ENCODE measurements at places on chromosomes 13 and 19. TPM values are rescaled to one million over a fixed set of nuclear protein-coding genes. Genes with fewer than 3 reads are reported as not detected.

The TICAM1 gene
- 2.3 TPM for total RNA-seq

The ACER1 gene
- not detected for total RNA-seq

The KIR3DL1 gene
- total RNA-seq = not detected

The CGB2 gene
- total RNA-seq = not detected

The RTBDN gene
- not detected for total RNA-seq

The SLITRK1 gene
- total RNA-seq = not detected

The SIGLECL1 gene
- total RNA-seq = not detected

The CD22 gene
- 0.13 TPM for total RNA-seq

The PRTN3 gene
- not detected for total RNA-seq

The ZNF613 gene
- 6.9 TPM for total RNA-seq

The CLEC4M gene
- total RNA-seq = 143 TPM

The CABP5 gene
- total RNA-seq = not detected

The ZNF525 gene
- 5.8 TPM for total RNA-seq

The DPRX gene
- total RNA-seq = not detected

The NUP58 gene
- 37.4 TPM for total RNA-seq

The PSG1 gene
- 0.13 TPM for total RNA-seq

The FAM216B gene
- not detected for total RNA-seq

The ZNF223 gene
- total RNA-seq = 3.2 TPM

The SIGLEC12 gene
- not detected for total RNA-seq

The ZC3H4 gene
- total RNA-seq = 8.6 TPM

The ICAM5 gene
- total RNA-seq = under 0.01 TPM

The GPR183 gene
- 1.2 TPM for total RNA-seq

The WDR87 gene
- total RNA-seq = not detected

The RASL11A gene
- 1.2 TPM for total RNA-seq

The KLK10 gene
- not detected for total RNA-seq

The SLC46A3 gene
- total RNA-seq = 2.7 TPM

The CCNA1 gene
- total RNA-seq = 18.7 TPM

The ZNF611 gene
- total RNA-seq = 5.4 TPM

The MAP3K10 gene
- 5.4 TPM for total RNA-seq

The SPACA4 gene
- not detected for total RNA-seq

The ABCC4 gene
- total RNA-seq = 5.4 TPM

The WDR62 gene
- 2.7 TPM for total RNA-seq

The HIF3A gene
- 14.8 TPM for total RNA-seq

The CBLC gene
- 0.13 TPM for total RNA-seq

The RDH8 gene
- not detected for total RNA-seq

The CD37 gene
- not detected for total RNA-seq

The CATSPERD gene
- total RNA-seq = not detected

The RAB3A gene
- 0.76 TPM for total RNA-seq

The BRD4 gene
- total RNA-seq = 11.5 TPM

The EDNRB gene
- 86.3 TPM for total RNA-seq

The KANK3 gene
- 52.8 TPM for total RNA-seq

The TNFSF11 gene
- not detected for total RNA-seq

The ZNF135 gene
- 0.64 TPM for total RNA-seq

The ZNF497 gene
- 0.89 TPM for total RNA-seq

The CACNG6 gene
- 0.38 TPM for total RNA-seq

Data from dermis microvascular lymphatic vessel endothelial cell (primary cell).